ENCODE measurements at places on chromosomes 7 and 10.

- DNase-seq: no peak
Measured at GRCh38 chr10:97904018-97904381, 54.4 kb downstream of the GOLGA7B start.

GRCh38 chr10:4331150-4331549 is 494.9 kb upstream of the AKR1E2 start:
- no peak for DNase-seq

GRCh38 chr10:24784061-24784460 is 60.4 kb upstream of the ARHGAP21 start:
- DNase-seq: no peak

GRCh38 chr10:20811131-20811530 is 86.0 kb downstream of the NEBL start:
- no peak for DNase-seq

GRCh38 chr10:63346015-63346441 is 119.7 kb downstream of the JMJD1C start:
- DNase-seq: no peak

DNA sequence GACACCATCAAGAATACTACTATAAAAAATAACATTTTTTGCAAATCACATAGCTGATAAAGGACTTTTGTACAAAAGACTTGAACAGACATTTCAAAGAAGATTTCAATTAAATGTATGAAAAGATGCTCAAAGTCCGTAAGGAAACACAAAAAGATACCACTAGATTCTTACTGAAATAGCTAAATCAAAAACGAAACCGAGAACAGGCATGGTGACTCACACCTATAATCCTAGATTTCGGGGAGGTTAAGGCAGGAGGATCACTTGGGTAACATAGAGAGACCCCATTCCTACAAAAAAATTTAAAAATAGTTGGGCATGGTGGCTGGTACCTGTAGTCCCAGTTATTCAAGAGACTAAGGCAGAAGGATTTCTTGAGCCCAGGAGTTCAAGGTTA is 520.2 kb upstream of the GRM3 start:
- no peak for DNase-seq

- no peak for DNase-seq
Measured at GRCh38 chr10:36367362-36367761, 725.3 kb upstream of the FZD8 start.

DNA sequence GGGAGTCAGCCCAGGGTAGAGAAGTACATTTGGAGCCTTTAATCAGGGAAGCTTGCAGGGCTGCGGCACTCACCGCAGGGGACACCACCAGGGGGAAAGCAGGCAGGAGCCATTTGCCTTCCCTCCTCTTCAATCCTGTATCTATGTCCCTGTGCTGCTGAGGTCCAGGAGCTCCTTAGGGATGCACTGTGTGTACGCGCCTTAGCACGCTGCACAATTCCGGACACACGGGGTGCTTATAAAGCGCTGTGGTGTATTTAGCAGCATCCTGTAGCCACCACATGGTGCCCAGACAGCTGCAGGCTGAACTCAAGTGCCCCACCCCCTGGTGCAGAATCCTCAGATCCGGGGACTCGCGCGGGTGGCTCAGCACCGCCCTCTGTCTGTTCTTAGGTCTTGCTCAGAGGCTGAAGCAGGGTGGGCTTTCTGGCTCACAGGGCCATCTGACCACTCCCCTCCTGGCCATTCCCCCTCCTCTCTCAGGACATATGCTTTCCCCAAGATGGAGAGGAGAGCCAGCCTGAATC is 421.4 kb downstream of the SDK1 start:
- DNase-seq: peak; percentile 36

DNA sequence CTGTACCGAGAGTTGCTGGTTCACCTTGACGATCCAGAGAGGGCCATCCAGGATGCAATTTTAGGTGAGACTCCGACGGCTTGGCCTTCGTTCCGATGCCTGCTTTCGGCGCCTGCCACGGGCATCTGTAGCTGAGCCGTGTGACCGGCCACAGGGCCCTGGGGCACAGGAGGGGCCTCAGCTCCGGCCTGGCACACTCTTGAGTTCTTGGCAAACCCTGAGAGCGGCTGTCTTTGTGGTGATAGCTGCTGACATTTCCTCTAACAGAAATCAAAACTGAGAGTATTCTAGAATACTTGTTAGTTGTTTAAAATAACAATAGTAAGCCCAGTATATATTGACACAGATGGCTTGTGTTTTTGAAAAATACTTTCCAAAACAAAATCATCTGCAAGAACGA is 52.2 kb upstream of the SUN1 start:
- DNase-seq: no peak

GRCh38 chr7:38658921-38659320 is 27.7 kb upstream of the AMPH start:
- no peak for DNase-seq

DNA sequence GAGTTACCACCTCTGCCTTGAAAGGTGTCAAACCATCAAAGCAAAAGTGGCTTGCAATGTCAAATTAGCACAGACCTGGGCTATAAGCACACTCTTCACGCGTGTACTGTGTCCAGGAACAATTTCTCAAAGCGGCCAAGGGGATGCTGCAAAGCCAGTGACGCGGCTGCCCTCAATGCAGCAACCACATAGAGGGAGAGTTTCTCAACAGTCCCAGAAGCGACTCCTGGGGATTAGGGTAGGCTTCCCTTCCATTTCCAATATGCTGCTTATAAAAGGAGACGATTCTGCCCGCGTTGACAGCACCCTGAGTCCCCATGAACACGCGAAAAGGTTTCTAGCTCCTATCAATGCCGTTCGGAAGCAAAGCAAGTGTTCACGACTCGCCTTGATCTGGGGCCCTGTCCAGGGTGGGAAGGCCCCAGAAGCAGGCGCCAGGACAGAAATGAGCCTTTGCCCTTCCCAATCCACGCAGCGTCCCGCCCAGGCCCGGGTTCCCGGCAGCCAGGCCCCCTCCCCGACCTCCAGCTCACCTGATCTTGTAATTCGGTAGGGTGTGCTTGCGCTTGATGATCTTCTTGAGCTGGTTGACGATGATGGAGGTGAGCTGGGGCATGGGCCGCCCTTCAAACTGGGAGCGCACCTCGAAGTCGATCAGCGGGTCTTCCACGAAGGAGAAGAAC is 1.3 kb downstream of the PDZD8 start:
- peak; percentile 18 for DNase-seq

- DNase-seq: no peak
Measured at GRCh38 chr10:124386186-124387077, 32.3 kb downstream of the OAT start.

DNA sequence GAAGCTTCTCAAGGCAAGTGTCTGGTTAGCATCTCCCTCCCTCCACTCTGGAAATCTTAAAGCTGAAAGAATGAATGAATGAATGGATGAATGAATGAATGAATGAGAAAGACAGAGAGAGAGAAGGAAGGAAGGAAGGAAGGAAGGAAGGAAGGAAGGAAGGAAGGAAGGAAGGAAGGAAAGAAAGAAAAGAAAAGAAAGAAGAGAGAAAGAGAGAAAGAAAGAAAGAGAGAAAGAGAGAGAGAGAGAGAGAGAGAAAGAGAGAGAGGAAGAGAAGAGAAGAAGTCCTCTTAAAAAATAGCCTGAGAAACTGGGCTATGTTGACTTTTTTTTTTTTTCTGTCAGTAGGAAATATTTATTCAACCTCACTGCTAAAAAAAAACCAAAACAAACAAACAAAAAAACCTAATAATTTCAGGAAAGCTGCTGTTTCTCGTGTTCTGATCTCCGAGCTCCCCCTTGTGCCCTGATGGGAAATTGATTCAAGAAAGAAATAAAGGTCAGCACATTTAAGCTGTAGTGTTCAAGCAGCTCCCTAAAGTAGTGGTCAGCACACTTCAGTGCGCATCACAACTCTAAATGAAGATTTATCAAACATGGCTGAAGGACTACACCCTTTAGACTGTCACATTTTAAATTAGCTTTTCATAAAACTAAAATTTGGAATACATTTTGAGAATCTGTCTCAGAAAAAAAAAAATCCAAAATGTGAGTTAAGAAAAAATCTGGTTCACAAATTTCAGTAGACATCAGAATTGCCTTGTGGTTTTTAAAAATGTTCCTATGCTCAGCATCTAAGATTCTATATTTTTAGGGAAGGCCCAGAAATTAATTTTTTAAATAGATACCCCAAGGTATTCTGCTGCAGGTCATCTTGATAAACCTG is 154.3 kb downstream of the ELAPOR2 start:
- no peak for DNase-seq

DNA sequence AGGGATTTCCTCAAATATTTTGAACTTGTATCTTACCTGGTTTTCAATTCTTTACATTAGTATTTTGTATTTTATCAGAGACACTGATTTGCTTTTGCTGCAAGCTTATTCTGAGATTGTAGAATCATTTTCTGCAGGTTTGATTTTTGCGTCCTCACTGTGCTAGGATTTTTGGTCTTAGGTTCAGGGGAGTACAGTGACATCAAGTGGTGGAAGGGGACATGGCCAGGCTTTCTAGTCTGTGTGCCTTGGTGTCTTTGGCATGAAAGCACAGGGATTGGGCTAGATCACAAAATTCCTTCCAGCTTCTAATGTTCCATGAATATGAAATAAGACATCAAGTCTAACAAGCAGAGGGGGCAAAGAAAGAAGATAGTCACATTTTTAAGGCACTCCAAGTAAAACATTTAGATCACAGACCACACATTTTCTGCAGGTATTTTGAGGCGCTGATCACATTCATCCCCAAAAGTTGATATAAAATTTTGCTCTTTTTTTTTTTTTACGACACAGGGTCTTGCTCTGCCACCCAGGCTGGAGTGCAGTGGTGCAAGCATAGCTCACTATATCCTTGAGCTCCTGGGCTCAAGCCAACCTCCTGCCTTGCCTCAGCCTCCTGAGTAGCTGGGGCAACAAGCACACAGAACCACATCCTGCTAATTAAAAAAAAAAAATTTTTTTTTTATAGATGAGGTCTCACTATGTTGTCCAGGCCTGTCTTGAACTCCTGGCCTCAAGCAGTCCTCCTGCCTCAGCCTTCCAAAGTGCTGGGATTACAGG is 124.4 kb downstream of the PON1 start:
- peak; percentile 11 for DNase-seq

DNA sequence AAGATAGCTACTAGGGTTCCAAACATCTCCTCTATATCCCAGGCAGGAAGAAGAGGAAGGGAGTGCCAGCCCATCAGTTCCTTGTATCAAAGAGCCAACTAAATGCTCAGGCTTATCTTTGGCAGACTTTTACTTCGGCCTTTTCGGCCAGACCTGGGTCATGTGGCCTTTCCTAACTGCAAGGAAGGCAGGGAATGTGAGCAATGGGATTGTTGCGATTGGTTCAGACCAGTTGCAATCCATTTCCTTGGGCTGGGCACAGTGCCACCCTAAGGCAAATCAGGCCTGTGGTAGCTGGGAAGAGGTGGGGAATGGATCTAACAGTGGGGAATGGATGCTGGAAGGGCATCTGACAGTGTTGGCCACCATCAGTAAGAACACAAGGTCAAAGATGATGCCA is 109.9 kb downstream of the RPS24 start:
- DNase-seq: no peak

GRCh38 chr10:104581884-104582601 is 59.0 kb upstream of the SORCS3 start:
- DNase-seq: peak; percentile 33

- no peak for DNase-seq
Measured at GRCh38 chr10:93336110-93336509, 146.0 kb downstream of the MYOF start.

GRCh38 chr7:47536661-47537611 is 45.0 kb downstream of the TNS3 start:
- DNase-seq: no peak

- no peak for DNase-seq
Measured at GRCh38 chr7:84324136-84324630, 129.6 kb upstream of the SEMA3A start.

- DNase-seq: no peak
Measured at GRCh38 chr7:71904484-71904883, 507.7 kb downstream of the CALN1 start.

DNA sequence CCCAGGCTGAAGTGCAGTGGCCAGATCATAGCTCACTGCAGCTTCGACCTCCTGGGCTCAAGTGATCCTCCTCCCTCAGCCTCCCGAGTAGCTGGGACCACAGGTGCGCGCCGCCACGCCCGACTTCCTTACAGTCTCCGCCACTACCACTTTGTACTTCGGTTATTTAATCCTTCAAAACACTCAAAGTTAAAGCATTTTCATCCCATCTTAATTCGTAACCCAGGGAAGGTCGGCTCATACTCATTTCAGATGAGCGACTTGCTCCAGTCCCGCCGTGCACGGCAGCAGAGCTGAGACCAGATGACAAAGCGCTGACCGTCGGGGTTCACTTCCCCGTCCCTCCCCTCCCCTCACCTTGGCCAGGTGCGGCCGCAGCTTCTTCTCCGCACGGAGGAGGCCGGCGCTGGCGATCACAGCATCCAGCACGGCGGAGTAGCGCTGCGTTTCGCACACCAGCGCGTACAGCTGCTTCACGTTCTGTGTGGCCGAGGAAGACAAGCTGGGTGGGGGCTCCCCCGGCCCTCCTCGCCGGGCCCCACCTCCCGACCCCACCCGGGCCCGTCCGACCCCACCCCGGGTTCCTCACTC is 457 bp downstream of the NSUN5 start:
- no peak for DNase-seq

DNA sequence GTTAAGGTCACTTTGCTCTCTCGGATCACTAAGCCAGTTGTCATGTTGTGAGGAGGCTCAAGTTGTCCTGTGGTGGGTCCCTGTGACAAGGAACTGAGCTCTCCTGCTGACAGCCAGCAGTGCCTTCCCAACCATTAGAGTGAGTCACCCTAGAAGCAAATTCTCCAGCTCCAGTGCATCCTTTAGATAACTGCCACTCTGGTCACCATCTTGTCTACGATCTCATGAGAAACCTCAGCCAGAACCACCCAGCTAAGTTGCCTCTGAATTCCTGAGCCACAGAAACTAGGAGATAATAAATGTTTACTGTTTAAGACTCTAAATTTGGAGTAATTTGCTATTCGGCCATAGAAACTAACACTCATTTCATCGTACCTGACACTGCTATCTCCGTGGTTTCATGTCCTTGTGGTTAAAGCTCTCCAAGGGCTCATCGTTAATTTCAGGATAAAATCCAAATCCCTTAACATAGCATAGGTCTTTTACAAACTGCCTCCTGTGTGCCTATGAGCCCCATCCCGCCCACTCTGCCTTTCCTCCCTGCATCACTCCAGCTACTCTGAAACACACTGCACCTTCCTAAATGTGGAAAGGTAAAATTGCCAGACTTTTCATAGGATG is 56.5 kb upstream of the WIPF3 start:
- DNase-seq: no peak

DNA sequence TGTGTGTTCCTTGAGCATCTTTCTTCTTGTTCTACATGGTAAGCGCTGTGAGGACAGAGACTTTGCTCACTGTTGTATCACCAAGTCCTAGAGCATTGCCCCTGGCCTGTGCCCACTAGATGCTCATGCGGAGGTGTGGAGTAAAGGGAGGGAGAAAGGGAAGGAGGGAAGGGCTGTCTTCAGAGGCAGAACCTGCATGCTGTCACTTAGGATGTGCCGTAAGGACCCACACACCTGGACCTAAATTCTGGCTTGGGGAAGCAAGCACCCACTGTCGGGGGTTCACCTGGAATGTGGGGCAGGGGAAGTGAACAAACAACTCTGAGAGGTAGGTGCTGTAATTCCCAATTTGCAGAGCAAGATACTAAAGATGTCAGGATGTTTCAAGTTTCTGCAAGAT is 129.5 kb downstream of the PTPN20 start:
- no peak for DNase-seq

Data from H54 (cell line).